Muscle of leg (tissue), 16 donors: ENCODE measurements at places on chromosomes 12 and 14. TPM values are rescaled to one million over a fixed set of nuclear protein-coding genes. Genes with fewer than 3 reads are reported as not detected.

CSRP2 gene
- 59.0 TPM for polyA plus RNA-seq

BICD1 gene
- polyA plus RNA-seq, result 9.4 TPM

MAP1LC3B2 gene
- polyA plus RNA-seq, result 5.4 TPM

TUNAR gene
- 0.18 TPM for polyA plus RNA-seq

RHEBL1 gene
- polyA plus RNA-seq, result 1.6 TPM

SERPINA12 gene
- polyA plus RNA-seq, result not detected

GALNT9 gene
- polyA plus RNA-seq, result 1.9 TPM

GLIPR1 gene
- polyA plus RNA-seq, result 12.5 TPM

GPR68 gene
- 0.83 TPM for polyA plus RNA-seq

ANO4 gene
- polyA plus RNA-seq, result 0.52 TPM

PZP gene
- 0.71 TPM for polyA plus RNA-seq

RD3L gene
- polyA plus RNA-seq, result not detected

IKZF4 gene
- polyA plus RNA-seq, result 6.8 TPM

SLC25A47 gene
- polyA plus RNA-seq, result 0.08 TPM

AGAP2 gene
- 9.8 TPM for polyA plus RNA-seq

OLR1 gene
- polyA plus RNA-seq, result 0.99 TPM

IFI27L1 gene
- 18.5 TPM for polyA plus RNA-seq

IL23A gene
- 0.33 TPM for polyA plus RNA-seq

PLA2G1B gene
- not detected for polyA plus RNA-seq

ST8SIA1 gene
- 8.6 TPM for polyA plus RNA-seq

KLRC3 gene
- polyA plus RNA-seq, result not detected

FBLN5 gene
- polyA plus RNA-seq, result 82.8 TPM

NUP37 gene
- 22.1 TPM for polyA plus RNA-seq

WDR89 gene
- polyA plus RNA-seq, result 11.9 TPM

PROX2 gene
- 0.16 TPM for polyA plus RNA-seq

HRK gene
- 0.36 TPM for polyA plus RNA-seq

ATXN7L3B gene
- 41.3 TPM for polyA plus RNA-seq

RFLNA gene
- 5.7 TPM for polyA plus RNA-seq
